ENCODE measurements at places on chromosomes 6 and 20.

DNA sequence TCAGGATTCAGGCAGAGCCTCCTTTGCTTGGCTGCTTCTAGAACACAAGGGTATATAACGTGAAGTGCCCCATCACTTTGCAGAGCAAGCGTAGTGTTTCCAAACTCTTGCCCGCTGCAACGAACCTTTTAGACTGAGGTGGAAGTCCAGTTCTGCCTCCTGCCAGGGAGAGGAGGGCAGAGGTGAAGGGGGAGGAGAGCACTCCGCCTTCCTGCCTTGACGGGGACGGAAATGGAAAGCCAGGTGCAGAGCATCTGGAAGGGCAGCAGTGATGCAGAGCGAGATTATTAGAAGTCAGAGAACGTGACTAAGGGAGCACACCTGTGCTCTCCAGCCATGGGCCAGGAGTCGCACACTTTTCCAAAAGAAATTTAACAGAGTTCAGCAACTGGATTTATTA is 63.4 kb downstream of the RREB1 start:
- DNase-seq: no peak

DNA sequence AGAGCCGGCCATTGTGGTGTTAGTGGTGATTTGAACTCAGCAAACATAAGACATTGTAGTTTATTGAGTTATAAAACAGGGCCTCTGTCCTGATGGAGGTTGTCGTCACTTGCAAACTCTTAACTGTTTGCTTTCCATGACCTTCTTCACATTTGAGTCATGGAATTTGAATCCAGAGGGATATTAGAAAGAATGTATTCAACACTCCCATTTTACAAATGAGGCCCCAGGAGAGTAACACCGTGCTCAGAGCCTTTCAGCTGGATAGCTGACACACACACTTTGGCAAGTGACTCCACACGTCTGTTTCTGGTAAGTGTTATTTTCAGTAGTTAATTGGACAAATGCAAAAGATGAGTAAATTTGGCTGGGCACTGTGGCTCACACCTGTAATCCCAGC is 72.4 kb upstream of the XRN2 start:
- no peak for DNase-seq

DNA sequence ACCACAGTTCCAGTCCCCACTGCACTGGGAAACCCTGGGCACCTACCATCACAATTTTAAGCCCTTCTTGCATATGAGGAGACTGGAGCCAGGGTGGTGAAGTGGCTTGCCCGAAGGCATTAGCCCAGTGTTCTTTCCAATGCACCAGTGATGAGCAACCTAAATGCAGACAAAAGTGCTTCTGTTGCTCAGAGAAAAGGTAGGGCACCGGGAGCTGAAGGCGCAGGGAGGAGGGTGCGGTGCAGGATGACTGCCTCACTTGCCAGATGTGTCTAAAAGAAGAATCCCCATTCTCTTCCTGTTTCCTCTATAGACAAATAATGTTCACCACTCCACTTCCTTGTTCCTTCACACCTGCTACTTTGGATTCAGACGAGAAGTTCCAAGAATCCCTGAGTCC is 86.5 kb downstream of the QRSL1 start:
- no peak for DNase-seq

- no peak for DNase-seq
These were observed 610 bp downstream of the ZNF217 start for GRCh38 chr20:53592992-53593465.

GRCh38 chr6:107495196-107495643 is 5.3 kb downstream of the SOBP start:
- DNase-seq: no peak

DNA sequence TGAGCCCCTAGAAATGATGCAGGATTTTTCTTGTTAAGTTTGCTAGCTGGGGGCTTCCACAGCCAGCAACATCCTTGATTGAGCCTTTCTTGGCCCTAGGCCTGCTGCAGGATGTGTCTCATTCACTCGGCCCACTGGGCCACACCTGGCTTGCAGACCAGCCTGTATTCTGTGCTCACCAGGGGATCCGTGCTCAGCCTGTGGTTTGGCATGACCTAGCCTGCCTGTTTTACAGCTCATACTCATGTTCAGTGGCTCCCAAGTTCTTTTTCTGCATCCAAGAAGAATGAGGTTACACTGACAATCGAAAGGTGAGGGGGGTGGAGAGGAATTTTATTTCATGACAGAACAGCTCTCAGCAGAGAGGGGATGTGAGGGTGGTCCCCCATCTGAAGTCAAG is 263.4 kb downstream of the RIMS1 start:
- DNase-seq: no peak

GRCh38 chr6:83168556-83168955 is 24.5 kb downstream of the PGM3 start:
- no peak for DNase-seq

DNA sequence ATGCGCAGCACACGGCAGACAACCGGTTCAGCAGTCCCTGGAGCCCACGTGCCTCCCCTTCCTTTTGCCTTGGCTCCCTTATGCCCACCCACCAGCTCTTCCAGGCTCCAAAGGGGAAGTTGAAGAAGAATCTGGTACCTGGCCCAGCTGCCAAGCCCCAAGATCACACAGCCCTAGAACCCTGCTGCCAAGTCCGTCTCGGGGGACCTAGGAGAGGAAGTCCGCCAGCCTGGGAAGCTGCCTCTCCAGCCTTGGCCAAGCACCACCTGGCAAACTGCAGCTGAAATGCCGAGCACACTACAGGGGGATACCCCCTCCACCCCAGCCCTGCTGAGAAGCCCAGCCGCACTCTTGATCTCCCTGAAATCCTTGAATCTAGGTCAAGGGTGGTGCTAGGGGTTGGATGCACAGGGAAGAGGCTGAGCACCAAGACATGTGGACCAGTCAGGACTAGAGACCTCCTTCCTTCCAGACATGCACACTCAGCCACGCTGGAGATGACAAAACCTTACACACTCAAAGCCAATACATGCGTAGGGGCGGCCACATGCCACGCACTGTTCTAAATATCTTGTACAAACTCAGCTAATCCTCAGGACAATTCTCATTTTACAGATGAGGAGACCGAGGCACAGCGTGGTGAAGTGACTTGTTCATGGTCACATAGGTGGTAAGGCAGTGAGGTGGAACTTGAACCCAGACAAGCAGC is 124.1 kb downstream of the PREX1 start:
- no peak for DNase-seq

GRCh38 chr6:33277663-33278391 is 904 bp downstream of the B3GALT4 start:
- DNase-seq: peak; percentile 49

GRCh38 chr6:113405326-113406047 is 451.7 kb upstream of the MARCKS start:
- DNase-seq: no peak

DNA sequence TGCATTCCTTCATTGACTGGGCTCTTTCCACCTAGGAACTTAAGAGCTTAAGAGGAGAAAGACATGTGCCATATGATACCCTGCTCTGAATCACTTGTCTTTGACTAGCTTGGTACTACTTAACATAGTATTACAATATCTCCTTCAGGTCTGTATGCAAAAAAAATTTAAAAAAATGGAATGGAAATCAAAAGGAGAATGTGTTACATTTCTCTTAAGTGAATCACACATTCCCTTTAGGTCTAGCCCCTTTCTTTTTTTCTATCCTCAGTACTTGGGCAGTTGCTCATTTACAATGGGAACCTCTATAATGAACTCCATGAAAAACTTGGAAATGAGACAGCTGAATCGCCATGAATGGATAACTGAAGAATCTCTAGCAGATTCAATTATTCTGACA is 53.8 kb downstream of the SLC35F1 start:
- DNase-seq: no peak

DNA sequence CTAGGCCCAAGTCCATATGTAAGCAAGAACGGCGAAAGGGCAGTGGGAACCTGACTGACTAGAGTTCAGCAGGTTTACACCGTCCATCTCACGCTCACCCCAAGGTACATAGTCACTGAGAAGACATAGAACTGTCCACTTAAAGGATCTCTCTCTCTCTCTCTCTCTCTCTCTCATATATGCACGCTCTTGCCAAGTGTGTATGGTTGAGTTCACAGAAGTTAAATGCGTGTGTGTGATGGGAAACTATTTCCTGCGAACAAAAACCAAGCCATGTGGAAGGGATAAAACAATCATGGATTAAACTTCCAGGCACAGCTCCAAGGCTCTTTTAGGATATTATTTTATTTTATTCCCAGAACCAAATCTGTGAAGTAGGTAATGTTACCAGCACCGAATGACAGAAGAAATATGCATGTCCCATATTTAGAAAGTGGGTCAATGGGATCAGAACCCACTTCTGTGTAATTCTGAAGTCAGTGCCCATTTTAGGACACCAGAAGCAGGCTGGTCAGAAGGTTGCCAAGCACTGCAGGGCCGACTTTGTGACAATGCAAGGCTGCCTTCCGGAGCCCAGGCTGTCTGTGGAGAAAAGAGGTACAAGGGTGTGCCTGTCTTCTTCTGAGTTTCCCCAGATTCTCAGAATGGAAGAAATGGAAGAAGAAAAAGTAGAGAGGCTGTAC is 49.2 kb upstream of the MAP7 start:
- DNase-seq: no peak

DNA sequence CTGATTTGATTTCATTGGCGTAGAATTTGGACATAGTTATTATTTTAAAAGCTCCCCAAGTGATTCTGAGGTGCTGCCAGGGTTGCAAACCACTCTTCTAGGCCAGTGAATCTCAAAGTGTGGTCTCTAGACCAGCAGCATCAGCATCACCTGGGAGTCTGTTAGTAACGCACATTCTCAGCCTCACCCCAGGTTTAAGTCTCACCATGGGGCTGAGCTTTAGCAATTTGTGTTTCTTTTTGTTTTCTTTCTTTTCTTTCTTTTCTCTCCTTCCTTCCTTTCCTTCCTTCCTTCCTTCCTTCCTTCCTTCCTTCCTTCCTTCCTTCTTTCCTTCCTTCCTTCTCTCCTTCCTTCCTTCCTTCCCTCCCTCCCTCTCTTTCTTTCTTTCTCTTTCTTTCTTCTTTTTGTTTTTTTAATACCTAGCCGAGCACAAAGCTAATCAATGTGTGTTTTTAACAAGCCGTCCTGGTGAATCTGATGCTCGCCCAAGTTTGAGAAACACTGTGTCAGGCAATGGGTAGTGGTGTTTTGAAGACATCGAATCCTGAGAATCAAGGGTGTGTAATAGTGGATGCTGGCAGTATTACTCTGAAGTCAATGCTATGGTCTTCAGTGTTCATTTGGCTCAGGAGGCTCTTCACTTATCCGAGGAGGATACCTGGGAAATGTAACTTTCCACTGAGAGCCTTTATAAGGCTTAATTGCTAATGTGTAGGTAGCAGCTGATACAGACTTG is 104.9 kb downstream of the SLX4IP start:
- no peak for DNase-seq

DNA sequence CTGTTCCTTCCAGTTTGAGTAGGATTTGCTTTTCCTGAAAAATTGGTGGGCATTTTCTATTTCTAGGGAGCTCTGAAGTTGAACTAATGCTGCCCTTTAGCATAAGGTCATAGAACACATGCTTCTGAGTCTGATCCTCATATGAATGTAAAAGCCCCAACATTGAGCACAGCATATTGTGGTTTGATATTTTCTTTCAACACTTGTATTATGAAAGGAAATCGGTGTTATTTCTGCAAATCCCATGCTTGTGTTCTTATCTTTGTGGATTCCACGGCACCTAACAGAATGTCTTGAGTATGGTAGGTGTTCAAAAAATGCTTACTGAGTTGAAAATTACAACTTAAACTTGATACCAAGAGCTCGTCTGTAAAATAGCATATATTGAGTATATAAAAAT is 85.8 kb downstream of the TRMT11 start:
- DNase-seq: no peak

- no peak for DNase-seq
These were observed 128.6 kb upstream of the BACH2 start for GRCh38 chr6:90425161-90425641.

- DNase-seq: no peak
These were observed 27.4 kb downstream of the NTSR1 start for GRCh38 chr20:62736026-62736406.

DNA sequence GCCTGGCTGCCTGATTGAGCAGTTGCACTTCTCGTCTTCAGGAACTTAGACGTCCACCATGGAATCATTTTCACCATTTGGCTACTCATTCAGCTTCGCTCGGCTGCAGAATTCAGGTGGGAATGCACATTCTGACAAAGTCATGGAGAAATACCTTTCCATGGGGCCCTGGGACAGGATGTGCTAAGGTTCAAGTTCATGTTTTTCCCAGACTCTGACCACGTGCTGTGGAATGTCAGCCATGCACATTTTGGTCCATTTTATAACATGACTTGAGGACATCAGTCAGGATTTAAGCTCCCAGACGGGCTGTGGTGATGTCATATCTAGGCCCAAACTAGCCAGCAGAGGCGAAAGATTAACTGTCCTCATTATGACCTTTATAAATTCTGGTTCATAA is 205.3 kb downstream of the TBXT start:
- no peak for DNase-seq

- DNase-seq: peak; percentile 87
These were observed 76.4 kb downstream of the EYA2 start for GRCh38 chr20:46970937-46971630.

DNA sequence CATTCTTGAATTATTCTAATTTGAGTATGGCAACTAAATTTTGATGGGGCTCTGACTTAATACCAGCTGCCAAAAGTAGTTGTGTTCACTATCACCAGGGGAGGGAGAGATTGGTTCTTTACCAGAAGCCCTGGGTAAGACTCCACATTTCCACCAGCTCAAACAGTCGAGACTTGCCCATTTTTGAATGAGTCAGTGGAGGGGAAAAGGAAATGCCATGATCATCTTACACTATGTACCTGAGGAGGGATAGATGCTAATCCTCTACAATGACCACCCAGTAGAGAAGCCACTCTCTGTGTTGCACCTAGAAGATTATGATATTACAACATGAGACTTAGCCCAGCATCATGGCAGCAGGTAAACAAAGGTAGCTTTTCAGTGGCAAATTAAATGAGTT is 77.0 kb upstream of the SGK1 start:
- no peak for DNase-seq

DNA sequence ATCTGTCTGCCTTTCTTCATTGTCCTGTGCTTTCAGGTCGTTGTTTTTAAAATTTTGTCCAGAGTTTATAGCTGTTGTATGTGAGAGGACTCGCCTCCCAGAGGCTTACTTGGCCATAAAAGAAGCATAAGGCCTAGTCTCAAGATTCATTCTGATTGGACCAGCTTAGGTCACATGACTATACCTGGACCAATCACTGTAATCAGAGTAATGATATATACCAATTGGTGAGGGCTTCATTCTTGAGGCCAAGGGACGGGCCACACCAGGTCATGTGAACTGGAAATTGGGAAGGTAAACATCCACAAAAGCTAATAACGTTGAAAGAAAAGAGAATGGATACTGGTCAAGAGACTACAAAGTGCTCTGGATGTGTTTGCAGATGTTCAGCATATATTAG is 141.4 kb upstream of the SULF2 start:
- DNase-seq: no peak

GRCh38 chr6:119148098-119148824 is 69.8 kb upstream of the FAM184A start:
- DNase-seq: peak; percentile 33

GRCh38 chr6:130848945-130849344 is 21.7 kb downstream of the SMLR1 start:
- peak; percentile 37 for DNase-seq

DNA sequence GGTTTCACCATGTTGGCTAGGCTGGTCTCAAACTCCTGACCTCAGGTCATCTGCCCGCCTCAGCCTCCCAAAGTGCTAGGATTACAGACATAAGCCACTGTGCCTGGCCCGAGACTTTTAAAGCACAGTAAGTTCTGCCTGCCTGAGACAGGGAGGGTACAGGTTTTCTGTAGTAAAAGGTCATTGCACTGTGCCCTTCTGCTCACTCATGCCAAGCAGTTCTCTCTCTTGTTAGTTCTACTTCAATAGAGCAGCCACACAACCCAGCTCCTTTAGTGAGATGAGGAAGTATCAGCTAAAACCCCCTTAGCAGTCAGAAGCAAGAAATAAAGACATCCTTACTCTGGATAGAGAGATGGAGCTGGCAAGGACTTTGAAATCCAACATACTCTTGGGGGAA is 52.4 kb upstream of the ARMH2 start:
- DNase-seq: no peak

All from H9 (cell line).